ENCODE measurements at places on chromosomes 1 and 21.
A peak's percentile ranks its signal among the peaks of the same experiment; 100 is the strongest.

DNA sequence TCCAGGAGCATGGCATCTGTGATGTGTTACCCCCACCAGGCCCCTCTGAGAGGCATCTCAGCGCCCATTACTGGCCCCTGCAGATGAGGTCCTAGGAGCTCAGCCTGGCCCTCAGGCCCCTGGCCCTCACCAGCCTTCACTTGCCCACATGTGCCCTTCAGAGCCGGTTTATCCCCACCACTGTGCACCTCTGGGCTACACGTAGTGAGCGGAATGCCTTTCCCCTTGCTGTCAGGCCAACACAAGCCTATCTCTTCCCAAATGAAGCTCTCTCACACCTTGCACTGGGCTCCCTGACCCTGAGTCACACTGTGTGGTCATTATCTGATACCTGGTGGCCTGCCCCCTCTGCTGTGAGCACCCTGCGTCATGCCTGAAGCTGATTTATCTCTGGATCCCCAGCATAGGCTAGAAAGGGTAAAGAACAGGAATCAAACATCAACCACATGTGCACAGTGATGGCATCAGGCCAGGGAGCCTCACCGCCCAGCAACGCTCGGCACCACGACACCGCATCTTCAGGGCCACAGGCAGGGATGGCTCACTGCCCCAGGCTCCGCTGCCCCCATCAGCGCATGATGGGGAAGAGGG is 49.1 kb downstream of the GLIS1 start:
- DNase-seq, result no peak

- DNase-seq, result no peak
These were observed 7.1 kb upstream of the IER5 start for GRCh38 chr1:181081395-181081794.

GRCh38 chr1:169102567-169102966 is 3.9 kb upstream of the ATP1B1 start:
- peak; percentile 57 for DNase-seq

DNA sequence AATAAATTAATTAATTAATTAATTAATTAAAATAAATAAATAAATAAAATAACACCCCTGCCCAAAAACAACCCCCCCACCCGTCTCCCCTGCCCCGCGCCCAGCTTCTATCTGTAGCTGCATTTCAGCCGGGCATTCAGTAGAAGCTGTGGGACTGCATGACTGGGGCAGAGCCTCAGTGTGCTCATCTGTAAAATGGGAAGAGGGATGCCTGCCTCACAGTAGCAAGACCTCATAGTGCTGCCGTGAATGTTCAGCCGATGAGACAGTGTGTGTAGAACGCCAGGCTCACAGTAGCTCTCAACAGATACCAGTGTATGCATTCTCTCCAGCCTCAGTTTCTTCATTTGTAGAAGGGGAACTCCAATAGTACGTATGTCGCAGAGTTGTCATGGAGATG is 8.7 kb downstream of the PADI4 start:
- no peak for DNase-seq

GRCh38 chr1:21188235-21188634 is 11.5 kb upstream of the EIF4G3 start:
- no peak for DNase-seq
